ENCODE measurements at places on chromosomes 3 and 15.

DNA sequence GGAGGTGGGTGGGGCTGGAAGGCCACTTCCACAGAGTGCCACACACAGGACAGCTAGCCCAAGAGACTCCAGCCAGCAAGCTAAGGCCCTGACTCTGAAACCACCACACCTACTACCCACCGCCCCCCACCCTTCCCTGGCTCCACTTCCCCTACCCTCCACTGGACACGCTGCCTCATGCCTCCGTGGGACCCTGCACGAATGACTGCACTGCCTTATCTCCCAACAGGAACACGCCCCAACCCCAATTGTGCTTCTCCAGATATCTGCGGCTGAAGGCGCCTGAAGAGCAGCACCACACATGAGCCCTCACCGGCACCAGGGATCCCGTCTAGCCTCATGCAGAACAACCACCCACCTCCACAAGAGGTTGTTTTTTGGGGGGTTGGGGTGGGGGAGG is 2.7 kb downstream of the LINGO1 start:
- no peak for DNase-seq

DNA sequence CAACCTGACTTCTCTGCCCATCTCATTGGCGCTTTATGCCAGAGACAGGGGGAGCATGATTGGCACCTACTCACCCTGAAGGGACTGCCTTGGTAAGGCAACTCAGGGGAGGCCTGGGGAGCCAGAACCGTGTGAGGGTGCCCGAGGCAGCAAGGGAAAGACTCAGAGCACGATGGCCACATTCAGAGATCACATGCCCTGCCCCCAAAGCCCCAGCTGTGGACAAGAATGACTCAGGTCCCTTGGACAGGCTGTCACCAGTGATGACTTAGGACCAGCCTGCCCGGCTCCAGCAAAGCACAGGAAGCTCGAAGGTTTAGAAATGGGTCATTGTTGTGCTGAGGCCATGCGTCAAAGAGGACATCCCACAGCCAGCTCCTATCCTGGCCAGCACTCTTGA is 49.1 kb upstream of the LIMD1 start:
- no peak for DNase-seq

GRCh38 chr15:66993874-66994696 is 71.3 kb upstream of the SMAD3 start:
- DNase-seq = no peak

DNA sequence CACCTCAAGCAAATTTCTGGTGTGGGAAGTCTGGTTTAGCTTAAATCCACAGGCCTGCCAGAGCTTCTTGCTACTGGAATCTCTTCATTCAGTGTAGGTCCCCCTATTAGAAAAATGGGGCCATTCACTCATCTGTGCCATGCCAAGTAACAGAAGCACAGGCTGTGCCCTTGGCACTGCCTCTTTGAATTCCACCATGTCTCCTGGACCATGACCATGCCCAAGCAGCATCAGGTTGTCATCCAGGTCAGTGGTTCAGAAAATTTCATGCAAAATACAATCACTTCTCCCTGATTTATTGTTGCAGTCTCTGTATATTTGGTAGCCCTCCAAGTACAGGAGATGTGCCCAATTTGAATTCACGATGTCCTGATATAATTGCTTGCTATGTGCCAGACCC is 602.1 kb upstream of the ZNF385D start:
- no peak for DNase-seq

GRCh38 chr15:70936326-70936725 is 43.7 kb downstream of the LRRC49 start:
- no peak for DNase-seq

- no peak for DNase-seq
These were observed 38.1 kb upstream of the ATP13A5 start for GRCh38 chr3:193416629-193417028.

DNA sequence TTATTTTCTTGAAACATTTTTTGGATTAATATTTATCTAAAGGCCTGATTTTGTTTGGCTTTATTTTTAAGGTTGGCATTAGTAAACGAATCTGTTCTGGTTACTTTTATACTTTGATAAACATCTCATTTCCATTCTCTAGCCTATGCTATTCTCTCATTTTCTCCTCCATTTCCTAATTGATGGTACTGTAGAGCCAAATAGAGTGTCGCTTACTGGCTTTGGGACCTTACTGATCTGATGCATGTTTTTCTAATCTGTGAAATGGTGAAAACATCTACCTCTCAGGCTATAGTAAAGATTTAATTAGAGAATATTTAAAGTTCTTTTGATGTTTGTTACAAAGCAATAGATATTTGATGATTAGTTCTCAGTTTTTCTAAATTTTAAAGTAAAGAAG is 1.6 kb downstream of the LNP1 start:
- DNase-seq = peak; percentile 38

- DNase-seq = peak; percentile 16
These were observed 24.3 kb downstream of the TRPM1 start for GRCh38 chr15:31077181-31077580.

- DNase-seq = no peak
These were observed 450.0 kb upstream of the KCNMB2 start for GRCh38 chr3:178086144-178086825.

DNA sequence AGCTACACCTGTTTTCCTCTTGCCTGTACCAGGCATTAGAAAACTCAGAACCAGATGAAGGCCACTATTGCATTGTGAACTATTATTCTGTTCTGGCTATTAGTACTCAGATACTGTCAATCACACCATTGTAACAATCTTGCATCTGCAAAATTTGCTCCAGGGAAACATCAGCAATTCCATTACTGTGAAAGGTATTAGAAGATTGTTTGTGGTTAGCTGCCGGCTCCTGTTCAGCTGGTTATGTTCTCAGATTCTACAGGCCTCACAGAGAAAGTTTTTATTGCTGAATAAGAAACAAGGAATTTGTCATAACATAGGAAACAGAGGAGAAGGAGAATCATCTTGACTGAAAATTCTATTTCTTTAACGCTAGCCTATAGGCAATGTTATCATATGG is 179.9 kb downstream of the PLOD2 start:
- DNase-seq = no peak

- DNase-seq = no peak
These were observed 2.6 kb upstream of the CPNE9 start for GRCh38 chr3:9701006-9701405.

DNA sequence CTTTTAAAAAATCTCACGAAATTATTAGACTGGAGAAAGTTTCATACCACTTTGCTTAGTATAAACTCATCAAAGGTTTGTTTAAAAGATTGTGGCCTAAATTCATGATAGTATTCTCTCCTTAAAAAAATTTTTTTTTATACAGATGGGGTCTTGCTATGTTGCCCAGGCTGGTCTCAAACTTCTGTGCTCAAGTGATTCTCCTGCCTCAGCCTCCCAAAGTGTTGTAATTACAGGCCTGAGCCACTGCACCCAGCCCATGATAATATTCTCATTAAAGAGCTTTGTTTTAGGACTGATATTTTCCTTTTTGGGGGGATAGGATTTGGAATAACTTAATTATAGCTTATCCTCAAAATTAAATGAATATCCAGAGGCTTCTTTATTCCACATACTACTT is 19.9 kb downstream of the ECT2 start:
- DNase-seq = no peak

- DNase-seq = no peak
These were observed 349.3 kb upstream of the SOX2 start for GRCh38 chr3:181362378-181362777.

- no peak for DNase-seq
These were observed 233.1 kb downstream of the ZIC4 start for GRCh38 chr3:147173257-147173656.

DNA sequence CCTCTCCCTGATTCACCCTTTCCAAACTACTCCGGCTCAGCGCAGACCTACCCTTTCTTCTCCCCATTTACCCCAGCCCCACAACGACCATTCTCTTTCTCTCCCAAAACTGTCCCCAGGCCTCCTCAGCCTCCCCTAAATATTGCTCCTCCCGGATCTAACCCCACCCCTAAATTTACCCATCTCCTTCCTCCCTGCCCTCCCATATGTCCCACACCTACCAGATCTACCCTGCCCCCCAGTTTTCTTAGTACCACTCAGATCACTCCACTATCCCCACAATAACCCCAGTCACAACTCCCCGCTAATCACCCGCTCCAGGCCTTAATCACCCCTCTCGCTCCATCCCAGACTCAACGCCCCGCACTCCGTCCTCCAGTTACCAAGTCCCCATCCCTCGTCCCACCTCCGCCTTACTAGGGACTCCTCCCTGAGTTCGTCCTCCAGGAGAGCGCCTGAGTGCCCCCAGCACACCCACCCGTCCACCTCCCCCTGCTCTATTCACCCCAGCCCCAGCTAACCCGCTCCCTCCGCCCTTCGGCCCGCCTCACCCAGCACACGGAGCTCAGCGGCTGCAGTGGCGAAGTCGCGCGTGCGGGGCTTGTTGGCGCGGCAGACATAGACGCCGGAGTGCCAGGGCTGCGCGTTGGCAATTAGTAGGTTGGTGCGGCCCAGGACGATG is 18.6 kb upstream of the IGDCC3 start:
- DNase-seq = no peak

- DNase-seq = no peak
These were observed 6.5 kb upstream of the DNAJB8 start for GRCh38 chr3:128473180-128473519.

DNA sequence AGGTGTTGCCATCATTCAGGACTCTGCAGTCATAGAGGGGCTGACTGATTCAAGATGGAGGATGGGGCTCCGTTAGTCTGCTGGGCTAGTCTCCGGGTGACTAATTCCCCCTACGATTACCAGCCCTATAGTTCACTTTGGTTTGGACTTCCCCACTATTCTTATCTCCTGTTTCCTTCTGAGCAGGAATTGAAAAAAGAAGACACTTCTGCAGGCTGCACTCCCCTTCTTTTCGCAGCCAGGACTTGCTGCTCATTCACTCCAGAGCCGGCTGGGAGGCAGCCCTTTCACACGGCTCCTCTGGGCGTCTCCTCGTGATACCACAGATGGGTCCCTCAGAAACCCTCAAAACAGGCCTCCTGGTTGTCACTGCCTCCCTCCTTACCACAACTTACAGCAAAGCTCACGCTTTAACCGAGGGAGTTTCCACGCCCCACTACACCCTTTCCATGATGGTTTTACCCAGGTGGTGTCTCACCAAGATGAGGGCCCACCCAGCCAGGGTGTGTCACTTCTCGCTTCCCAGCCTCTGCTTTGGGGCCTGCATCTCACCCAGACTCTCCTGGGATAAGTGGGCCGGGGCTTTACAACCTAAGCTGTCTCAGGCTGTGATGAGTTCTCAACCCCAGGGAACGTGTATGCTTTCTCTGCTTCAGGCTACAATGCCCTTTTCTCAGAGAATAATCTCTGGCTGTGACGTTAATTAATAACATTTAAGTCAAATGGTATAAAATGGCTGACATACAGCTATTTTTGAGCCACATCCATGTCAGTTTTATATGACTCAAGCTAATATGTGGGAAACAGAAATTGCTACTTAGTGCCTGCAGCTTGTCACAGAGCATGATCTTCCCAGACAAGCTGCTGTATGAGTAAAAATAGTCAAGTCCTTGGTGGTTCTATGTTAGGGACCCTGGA is 11.9 kb downstream of the CX3CR1 start:
- DNase-seq = no peak

GRCh38 chr3:69130689-69131088 is 8.3 kb upstream of the LMOD3 start:
- DNase-seq = no peak

DNA sequence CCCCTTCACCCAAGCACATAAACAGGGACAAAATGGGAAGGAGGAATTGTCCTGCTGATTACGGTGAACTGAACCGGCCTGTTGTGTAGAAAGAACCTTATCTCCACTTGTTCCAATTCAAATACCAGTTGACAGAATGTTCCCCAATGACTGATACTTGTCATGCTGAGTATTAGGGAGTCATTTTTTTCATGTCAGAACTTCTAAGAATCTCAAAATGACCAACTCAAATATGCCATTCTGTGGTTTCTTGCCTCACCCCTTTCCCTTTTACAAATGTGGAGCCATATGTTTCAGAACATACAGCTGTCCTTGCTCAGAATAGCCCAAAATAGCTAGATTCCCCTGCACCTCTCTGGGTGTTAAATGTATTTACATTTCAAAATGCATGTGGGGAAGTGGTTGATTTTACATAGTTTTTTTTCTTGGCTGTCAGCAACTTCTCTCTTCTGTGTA is 405.9 kb upstream of the TBL1XR1 start:
- DNase-seq = peak; percentile 52

- no peak for DNase-seq
These were observed 1.7 kb upstream of the VPS18 start for GRCh38 chr15:40892447-40893012.

GRCh38 chr3:45841420-45841756 is 531 bp downstream of the LZTFL1 start:
- DNase-seq = no peak

GRCh38 chr3:46913644-46914043 is 36.1 kb downstream of the PTH1R start:
- DNase-seq = no peak

- DNase-seq = no peak
These were observed 1091.9 kb downstream of the NSUN3 start for GRCh38 chr3:95154766-95155165.

- peak; percentile 90 for DNase-seq
These were observed 14.7 kb upstream of the SYNM start for GRCh38 chr15:99090011-99090699.

DNA sequence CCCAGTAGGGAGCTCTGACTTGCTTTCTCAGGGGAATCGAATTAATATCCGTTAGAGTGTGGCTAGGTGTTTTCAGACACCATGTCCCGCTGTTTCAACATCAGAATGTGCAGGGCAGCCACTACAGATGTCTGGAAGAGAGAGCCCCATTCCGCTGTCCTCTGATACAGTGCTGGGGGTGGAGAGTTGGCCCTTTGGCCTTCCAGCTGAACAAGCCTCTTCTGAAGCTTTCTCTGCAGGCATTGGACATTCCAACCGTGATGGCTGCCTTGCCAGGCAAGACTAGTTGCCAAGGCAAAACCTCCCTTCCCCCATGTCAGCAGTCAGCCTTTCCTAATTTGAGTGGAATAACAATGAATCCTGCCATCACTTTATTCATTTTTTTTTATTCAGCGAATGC is 1.5 kb downstream of the FAH start:
- DNase-seq = no peak

- DNase-seq = no peak
These were observed 31.9 kb upstream of the SPSB4 start for GRCh38 chr3:141019244-141019643.

- no peak for DNase-seq
These were observed 16.5 kb downstream of the CCRL2 start for GRCh38 chr3:46423588-46423987.

DNA sequence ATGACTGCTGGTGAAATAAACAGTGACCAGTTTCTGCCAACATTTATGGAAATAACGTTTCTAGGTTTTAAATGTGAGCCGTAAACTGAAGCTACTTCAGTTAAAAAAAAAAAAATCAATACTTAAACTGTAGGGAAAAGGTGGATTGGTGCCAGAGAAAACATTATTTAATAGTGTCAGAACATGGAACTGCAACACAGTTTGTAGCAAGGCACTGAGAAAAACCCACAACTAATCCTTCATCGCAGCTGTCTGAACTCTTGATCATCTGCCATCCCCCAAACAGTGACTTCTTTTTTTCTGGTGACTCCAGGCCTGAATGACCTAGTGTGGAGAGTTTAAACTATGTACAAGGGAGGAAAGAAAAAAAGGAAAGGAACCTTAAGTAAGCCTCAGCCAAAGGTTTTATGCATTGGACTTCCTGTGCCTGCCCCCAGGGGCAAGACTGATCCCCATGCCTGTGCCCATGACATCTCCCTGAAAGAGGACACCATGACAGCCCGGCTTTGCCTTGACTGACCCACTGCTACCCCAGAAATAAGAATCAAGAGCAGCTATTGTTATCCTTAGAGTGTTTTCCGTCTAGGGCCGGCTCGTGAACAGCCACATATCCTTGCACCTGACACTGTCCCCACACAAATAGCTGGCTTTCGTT is 33.1 kb downstream of the CRTAP start:
- no peak for DNase-seq

GRCh38 chr15:61057376-61057775 is 171.7 kb downstream of the RORA start:
- DNase-seq = no peak

Measured in NAMALWA (cell line).